ENCODE measurements at places on chromosomes 5 and 9.

- DNase-seq, result peak; percentile 33
Measured at GRCh38 chr9:137423514-137424291, 510 bp downstream of the NOXA1 start.

DNA sequence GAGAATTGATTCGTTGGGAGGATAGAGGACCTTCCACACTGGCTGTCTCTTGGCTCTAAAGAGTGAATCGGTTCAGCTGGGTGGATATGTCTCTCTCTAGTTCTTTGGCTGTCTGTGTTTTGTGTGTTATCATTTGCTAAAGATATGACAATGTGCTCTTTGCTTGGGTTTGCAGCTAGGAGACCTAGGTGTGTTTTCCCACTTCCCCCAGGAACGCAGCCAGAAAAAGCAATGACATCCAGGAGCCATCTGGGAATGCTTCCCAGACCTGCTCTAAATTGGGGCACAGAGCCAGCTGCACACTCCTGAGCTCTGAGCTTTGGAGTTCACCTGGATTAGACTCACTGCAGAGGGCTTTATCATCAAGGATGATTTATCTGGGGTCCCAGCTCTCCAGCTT, 12.8 kb upstream of the PDZD2 start:
- DNase-seq, result no peak

GRCh38 chr9:117919538-117919937, 215.3 kb downstream of the TLR4 start:
- DNase-seq, result no peak

DNA sequence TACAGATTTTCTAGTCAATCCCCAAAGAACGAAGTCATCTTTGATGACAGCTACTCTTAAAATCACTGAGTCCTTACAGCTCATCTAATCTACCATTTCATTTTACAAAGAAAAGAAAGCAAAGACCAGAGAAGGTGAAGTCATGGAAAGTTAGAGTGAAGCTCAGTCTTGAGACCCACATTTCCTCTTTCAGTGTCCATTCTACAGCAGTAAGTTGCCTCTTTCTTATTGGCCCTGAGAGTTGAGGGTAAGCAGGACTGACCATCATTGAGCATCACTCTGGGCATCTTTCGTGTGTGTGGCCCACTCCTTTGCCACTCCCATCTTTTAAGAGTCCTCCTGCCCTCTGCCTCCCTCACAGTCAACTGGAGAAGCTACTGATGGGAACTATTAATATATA, 251.8 kb upstream of the NR4A3 start:
- DNase-seq, result no peak

GRCh38 chr5:147303976-147304375, 69.2 kb downstream of the STK32A start:
- no peak for DNase-seq
